ENCODE measurements at places on chromosomes 11 and 22.

GRCh38 chr11:48161951-48162884, 54.4 kb upstream of the OR4B1 start:
- DNase-seq: no peak

DNA sequence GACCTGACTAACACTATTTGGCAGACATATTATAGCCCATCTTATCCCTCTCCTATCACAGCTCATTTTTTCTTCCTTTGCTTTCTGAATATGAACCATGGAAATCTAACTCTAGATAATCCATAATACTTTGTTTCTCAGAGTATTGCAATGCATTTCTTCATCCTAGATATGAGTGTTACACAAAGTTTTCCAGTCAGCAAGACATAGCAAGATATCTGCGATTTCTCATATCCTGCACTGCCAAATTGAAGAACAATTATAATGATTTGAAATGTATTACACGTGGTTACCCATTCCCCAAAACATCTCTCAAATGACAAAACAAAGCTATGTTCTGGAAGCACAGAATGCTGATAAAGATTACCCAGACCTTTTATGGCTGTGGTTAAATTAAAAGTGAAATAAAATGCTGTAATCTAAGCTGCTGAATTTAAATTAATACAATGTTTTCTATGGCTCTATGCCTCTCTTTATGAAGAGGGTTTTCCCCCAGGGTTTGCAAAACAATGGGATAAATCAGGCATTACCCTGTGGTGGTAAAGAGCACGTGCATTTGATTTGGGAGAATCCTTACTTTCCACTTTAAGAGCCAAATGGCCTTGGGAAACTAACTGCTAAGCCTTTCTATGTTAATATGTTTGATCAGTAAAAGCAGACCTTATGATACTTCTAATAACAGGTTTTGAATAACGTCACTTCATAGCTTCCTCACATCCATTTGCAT, 1291.0 kb upstream of the CNTN5 start:
- DNase-seq: no peak

DNA sequence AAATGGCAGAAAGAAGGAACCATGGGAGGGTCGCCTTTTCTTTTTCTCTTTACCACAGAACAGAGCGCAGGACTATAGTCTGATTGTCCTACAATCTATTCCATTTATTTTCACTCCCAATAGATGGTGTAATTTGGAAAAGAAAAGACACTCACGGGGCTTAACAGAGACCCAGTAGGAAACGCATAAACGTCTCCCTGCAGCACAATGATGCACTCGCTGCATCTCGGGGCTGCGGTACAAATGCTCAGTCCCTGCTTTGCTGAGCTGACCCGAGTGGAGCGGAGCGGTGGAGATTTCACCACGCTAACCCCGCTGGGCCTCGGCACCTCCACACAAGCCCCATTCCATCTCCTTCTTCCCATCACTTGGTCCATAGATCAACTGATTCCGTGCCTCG, 1.5 kb downstream of the FEZ1 start:
- no peak for DNase-seq

- DNase-seq: no peak
Measured at GRCh38 chr11:95999711-96000406, 76.0 kb upstream of the MTMR2 start.

- no peak for DNase-seq
Measured at GRCh38 chr11:1436468-1437039, 46.8 kb downstream of the BRSK2 start.

DNA sequence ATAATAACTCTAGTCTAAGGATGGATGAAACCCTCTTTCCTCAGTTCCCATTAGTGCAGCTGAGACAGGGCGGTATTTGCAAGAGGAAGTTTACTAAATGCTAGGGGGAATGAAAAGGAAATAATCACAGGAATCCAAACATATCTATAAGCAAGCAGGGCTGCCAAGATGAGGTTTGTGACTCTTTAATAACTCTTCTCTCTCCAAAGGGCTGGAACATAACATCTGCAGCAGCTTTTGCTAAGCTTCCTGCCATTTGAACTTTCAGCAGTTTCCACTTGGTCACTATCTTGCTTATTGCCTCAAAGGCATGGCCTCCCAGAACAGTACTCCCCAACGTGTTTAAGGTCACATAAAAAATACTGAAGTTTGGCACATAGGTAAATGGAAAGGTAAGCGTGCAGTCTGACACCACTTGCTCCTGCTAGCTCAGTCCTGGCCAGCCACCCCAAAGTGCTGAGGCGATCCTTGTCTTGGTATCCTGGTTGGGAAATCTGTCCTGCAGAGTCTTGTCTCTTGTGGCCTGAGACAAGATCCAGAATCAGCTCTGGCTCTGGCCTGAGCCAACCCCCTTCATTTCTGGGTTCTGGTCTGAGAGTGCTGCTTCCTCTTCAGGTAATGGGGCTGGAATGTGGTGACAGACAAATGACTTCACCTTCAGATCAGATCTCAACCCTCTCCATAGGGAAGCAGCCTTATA, 81.8 kb downstream of the KCNC1 start:
- DNase-seq: no peak

DNA sequence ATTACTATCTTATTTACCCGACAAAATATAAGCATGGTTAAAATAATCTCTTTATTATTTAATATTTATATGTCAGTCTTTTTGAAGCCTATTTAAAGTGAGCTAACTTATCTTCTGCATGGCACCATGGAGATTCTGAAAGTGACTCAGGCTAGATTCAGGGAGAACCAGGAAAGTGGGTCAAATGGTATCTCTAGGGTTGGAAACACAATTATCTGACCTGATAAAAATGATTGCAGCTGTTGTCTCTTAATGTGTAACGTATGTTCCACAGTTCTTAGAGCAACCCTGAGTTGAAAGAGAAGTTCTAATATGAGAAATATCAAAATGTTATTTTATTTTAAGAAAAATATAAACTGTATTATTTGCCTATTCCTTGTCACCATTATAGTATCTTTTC, 143.1 kb upstream of the CARD18 start:
- no peak for DNase-seq

DNA sequence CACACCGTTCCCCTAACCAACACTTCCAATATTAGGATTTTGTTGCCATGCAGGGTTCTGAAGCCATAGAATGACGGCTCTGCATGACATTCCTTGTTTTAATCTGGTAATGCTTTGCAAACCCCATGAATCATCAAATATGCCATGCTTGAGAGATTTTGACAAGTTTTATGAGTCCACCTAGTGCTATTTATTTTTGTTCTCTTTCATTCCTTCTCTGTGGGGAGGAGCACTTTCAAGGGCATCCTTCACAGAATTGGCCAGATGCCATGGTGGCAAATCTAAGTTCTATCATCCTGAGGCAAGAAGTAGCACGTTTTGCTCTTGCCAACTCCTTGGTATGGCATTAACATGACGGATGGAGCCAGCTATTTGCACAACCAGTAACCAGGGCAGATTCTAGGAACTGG, 268.4 kb downstream of the FAM76B start:
- DNase-seq: no peak

- DNase-seq: no peak
Measured at GRCh38 chr22:19018256-19018655, 82.2 kb upstream of the PRODH start.

- DNase-seq: no peak
Measured at GRCh38 chr11:1305501-1306056, 3.9 kb downstream of the TOLLIP start.

DNA sequence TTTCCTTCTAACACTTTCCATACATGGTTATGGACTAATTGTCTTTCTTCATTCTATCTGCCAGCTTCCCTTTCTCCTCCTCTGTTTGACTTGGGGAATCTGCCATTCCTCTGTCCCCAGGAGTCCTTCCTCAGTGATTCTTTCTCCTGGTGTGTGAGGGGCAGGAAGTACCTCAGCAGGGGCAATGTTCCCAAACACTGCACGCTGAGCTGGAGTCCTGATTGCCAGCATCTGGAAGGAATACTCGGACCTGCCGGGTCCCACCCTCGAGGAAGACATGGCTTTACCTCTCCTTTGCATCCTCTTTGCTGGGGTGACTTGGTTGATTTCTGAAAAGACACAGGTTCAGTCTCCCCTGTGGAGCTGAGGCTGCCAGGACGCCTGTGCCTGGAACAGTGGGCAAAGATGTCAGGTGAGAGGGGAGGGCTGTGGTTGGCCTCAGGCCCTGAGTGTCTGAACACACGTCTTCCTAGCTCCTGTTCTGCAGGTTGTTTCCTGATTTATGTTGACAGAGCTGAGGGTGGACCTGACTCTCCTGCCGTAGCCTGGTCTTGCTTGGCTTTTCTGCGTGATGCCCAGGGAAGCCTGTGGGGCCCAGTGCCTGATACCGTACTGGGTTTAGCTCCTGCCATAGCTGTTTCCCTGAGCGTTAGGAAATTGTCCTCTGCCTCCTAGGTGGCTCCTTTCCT, 4.3 kb downstream of the COX8A start:
- no peak for DNase-seq

GRCh38 chr11:77173494-77173893, 45.4 kb downstream of the MYO7A start:
- DNase-seq: no peak

- no peak for DNase-seq
Measured at GRCh38 chr22:23164091-23164490, 16.2 kb upstream of the BCR start.

GRCh38 chr11:24196733-24197132, 300.1 kb upstream of the LUZP2 start:
- DNase-seq: no peak

GRCh38 chr11:128422576-128423370, 164.6 kb downstream of the ETS1 start:
- DNase-seq: no peak

GRCh38 chr11:118287006-118287405, 17.5 kb upstream of the CD3E start:
- DNase-seq: no peak

DNA sequence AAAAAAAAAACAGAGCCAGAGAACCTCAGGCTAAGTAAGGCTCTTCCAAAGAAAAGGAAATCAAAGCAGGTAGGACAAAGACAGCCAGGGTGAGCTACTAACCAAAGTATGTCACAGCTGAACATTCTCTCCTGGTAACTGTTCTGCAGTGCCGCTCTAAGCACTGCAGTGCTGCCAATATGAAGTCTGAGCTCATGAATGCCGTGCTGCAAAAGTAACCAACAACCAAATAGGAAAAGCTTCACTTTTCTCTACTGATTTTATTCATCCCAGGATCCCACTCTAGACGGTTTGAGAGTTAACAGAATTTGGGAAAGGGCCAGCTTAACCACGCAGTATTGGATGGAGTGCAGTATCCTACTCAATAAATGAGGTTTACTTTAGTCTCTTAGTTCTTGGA, 3.5 kb downstream of the SIK3 start:
- no peak for DNase-seq

DNA sequence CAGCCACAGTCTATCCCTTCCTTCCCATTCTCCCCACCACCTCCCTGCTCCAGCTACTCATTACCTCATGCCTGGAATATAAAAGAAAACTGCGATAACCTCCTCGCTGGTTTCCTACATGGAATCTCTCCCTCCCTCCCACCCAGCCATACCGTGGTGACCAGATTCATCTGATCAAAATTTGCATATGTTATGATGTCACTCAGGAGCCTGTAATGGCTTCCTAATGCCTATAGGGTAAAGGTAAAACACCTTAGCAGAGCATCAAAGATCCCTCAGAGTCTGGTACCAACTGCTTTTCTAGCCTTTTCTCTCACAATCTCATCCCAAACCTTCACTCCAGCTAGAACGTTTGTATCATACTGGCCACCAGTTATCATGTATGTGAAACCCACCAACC, 19.6 kb downstream of the RTN4RL2 start:
- no peak for DNase-seq

DNA sequence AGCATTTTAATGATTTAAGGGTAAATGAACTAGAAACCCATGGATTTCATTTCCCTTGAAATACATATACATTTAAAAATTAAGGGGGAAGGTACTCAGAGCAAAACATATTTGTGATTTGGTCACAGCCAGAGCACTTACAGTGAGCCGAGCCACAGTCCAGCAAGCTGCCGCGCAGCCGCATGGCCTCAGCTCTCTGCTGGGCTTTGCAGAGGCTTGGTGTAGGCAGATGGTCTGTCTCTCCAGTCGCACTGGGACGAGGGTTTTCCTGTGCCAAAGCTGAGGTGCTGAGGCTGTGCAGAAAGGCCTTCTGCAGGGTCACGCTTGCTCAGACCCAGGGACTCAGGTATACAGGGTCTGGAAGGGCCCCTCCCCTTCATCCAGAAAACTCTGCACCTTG, 367.3 kb downstream of the OPCML start:
- no peak for DNase-seq

DNA sequence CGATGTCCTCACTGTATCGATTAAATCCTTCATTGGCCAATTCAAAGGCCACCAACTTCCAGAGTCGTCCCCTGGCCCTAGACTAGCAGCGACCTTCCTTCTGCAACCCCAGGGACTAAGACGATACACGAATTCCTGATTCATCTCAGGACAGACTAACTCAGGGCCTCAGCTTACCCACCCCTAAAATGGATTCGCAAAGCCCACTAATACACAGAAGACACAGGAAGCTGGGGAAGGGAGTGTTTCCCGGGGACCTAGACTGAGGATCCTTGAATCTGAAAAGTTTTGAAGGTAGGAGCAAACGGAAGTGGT, 509 bp downstream of the LAMTOR1 start:
- no peak for DNase-seq

GRCh38 chr11:132742929-132743328, 789.4 kb downstream of the OPCML start:
- no peak for DNase-seq

- DNase-seq: no peak
Measured at GRCh38 chr11:96342014-96342960, 708 bp downstream of the MAML2 start.

DNA sequence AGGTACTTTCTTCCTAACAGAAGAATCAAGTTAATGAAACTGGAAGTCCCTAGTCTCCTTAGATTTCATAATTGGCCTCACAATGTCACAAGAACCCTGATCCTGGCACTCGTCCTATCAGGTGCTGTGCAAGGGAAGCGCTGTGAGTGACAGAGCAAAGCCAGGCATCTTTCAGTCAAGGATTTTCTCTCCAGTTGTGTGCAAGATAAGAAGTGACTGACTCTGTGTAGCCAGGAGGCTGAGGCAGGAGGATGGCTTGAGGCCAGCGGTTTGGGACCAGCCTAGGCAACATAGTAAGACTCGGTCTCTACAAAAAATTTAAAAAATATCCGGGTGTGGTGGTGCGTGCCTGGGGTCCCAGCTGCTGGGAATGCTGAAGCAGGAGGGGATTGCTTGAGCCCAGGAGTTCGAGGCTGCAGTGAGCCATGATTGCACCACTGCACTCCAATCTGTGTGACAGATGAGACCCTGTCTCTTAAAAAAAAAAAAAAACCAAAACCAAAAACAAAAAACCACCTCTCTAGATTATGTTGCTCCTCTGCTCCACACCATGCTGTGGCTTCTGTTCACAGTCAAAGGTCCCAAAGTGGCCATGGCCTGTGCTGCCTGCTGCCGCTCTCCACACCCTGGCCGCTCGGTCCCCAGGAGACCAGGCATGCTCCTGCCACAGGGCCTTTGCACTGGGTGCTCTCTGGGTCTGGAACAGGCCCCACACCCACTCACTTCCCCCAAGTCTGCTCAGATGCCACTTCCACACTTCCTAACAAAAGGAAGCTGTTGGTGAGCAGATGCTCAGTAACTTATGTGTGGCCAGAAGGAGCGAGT, 54.2 kb upstream of the CLDN5 start:
- no peak for DNase-seq
